CD4-positive, alpha-beta T cell treated with Interferon gamma for 1 hour (primary cell): ENCODE measurements at places on chromosomes 2 and 18.

DNA sequence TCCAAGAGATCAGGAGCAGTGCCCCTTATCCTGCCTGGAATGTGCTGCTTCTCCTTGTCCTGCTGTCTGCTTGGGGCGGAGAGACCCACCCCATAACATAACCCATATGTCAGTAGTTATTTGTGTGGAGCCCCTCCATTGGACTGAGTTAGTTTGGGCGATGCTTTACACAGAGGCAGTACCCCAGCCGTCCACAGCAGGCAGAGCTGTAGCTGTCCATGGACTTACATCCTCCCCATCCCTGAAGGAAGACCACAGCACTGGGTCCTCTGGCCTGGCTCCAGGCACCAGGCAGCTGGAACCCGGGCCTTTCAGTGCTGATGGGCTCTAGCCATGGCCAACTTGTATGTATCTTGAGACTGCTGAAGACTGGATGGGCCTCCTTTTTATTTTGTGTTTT, 20.3 kb downstream of the GKN2 start:
- DNase-seq: no peak

DNA sequence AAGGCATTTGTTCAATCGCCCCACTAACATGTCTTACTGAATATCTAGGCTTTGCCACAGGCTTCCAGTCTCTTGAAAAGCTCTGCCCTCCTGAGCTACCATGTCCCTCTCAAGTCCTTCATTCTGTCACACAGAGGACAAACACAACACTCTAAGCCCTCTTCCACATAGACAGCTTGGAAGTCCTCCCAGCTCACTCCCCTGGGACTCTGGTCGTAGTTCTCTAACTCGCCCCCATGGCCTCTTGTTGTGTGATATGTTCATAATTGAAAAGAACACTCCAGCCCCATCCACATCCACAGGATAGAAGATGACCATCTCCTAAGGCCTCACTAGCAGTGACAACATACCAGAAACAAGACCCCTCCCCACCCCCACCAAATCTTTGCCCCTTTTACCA, 37.9 kb downstream of the BUB1 start:
- no peak for DNase-seq

DNA sequence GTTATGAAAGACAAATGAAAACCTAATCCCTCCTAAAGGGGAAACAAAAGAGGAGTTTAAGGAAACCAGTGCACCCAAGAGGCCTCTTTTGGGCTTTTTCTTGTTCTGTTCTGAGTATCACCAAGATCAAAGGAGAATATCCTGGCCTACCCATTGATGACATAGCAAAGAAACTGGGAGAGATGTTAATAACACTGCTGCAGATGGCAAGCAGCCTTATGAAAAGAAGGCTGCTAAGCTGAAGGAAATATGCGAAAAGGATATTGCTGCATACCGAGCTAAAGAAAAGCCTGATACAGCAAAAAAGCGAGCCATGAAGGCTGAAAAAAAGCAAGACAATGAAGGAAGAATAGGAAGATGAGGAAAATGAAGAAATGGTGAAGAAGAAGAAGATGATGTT, 23.6 kb upstream of the STAT4 start:
- no peak for DNase-seq

- no peak for DNase-seq
These were observed 58.0 kb downstream of the ZNF519 start for GRCh38 chr18:14074187-14074586.

- DNase-seq: peak; percentile 6
These were observed 829 bp downstream of the ACVR1C start for GRCh38 chr2:157627594-157628476.
